ENCODE measurements at places on chromosomes 4 and X. TPM values are rescaled to one million over a fixed set of nuclear protein-coding genes. Genes with fewer than 3 reads are reported as not detected.

The AMTN gene
- total RNA-seq: not detected

The GUCY1B1 gene
- 10.1 TPM for total RNA-seq

The SGMS2 gene
- total RNA-seq: 17.3 TPM

The C4orf50 gene
- 0.05 TPM for total RNA-seq

The FGFR3 gene
- 121 TPM for total RNA-seq

The HAUS7 gene
- total RNA-seq: 33.3 TPM

The FRG1 gene
- total RNA-seq: 40.1 TPM

The FAM47E gene
- total RNA-seq: 9.6 TPM

The HSD17B13 gene
- 0.31 TPM for total RNA-seq

The GAGE12H gene
- not detected for total RNA-seq

The PSAPL1 gene
- total RNA-seq: not detected

The ELOVL6 gene
- total RNA-seq: 62.3 TPM

The ARHGAP36 gene
- total RNA-seq: not detected

The DTHD1 gene
- total RNA-seq: 1.1 TPM

The CYLC1 gene
- total RNA-seq: not detected

The DMD gene
- total RNA-seq: 61.6 TPM

The MAOB gene
- total RNA-seq: 28.2 TPM

The MAGEB1 gene
- not detected for total RNA-seq

The MSX1 gene
- 4.0 TPM for total RNA-seq

The SSX2B gene
- total RNA-seq: not detected

The PDE6B gene
- total RNA-seq: 15.1 TPM

The GABRG1 gene
- not detected for total RNA-seq

The TMEM150C gene
- total RNA-seq: 4.8 TPM

The CXorf66 gene
- total RNA-seq: not detected

The GRIA2 gene
- 0.18 TPM for total RNA-seq

The RS1 gene
- total RNA-seq: not detected

The CENPVL2 gene
- not detected for total RNA-seq

The MAEA gene
- total RNA-seq: 75.3 TPM

The WAS gene
- 4.8 TPM for total RNA-seq

The TCEANC gene
- 3.4 TPM for total RNA-seq

The SPARCL1 gene
- 400 TPM for total RNA-seq

The CTAG1B gene
- not detected for total RNA-seq

The RASL11B gene
- 14.5 TPM for total RNA-seq

The SERTM2 gene
- total RNA-seq: 5.6 TPM

The CABS1 gene
- total RNA-seq: not detected

The TLR6 gene
- total RNA-seq: 3.0 TPM

The SPANXN5 gene
- not detected for total RNA-seq

The KCNIP4 gene
- total RNA-seq: 1.7 TPM

The CSAG2 gene
- total RNA-seq: not detected

The CSTF2 gene
- 23.7 TPM for total RNA-seq

The CNKSR2 gene
- total RNA-seq: 2.3 TPM

The MYL5 gene
- total RNA-seq: 46.0 TPM

The CT45A3 gene
- total RNA-seq: not detected

The SSX1 gene
- not detected for total RNA-seq

The TMSB15A gene
- not detected for total RNA-seq

The SYN1 gene
- total RNA-seq: 1.4 TPM

Measured in ureter (tissue), 1 donor.